Epithelial cell of proximal tubule (primary cell): ENCODE measurements at places on chromosomes 12 and 14. TPM values are rescaled to one million over a fixed set of nuclear protein-coding genes. Genes with fewer than 3 reads are reported as not detected.

- DNase-seq = no peak
Observed at GRCh38 chr14:23530375-23531055, 21.1 kb downstream of the ZFHX2 start.

- no peak for DNase-seq
Observed at GRCh38 chr14:44405011-44405486, 102.0 kb downstream of the FSCB start.

GRCh38 chr14:64040044-64040443 lies 187.2 kb downstream of the SYNE2 start:
- DNase-seq = no peak

Gene ERH
- total RNA-seq = 163 and 166 TPM in 2 replicates

DNA sequence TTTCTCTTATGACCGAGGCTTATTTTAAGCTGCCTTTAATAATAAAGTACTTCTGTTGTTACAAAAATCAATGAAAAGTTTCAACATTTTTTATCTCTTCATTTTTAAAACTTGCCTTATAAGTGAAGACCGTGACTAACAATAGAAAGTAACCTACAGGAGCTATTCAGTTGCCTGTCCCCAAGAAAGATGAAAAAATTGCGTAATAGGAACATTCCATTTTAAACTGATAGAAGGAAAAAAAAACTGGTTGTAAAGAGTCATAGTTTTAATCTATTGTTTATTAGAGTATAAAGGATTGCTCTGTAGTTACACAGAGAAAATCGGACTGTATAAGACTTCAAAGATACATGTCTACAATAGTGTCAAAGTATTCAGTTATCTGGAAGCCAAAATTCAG lies 83.3 kb downstream of the DAAM1 start:
- no peak for DNase-seq

DNA sequence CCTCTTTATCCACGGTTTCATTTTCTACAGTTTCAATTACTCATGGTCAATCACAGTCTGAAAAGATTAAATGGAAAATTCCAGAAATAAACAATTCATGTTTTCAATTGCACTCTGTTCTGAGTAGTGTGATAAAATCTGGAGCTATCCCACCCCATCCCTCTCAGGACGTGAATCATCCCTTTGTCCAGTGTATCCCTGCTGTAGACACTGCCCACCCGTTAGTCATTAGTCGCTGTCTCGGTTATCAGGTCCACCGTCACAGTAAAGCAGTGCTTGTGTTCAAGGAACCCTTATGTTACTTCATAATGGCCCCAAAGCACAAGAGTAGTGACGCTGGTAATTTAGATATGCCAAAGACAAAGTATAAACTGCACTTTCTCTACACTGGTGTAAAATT lies 141.0 kb upstream of the LMNTD1 start:
- DNase-seq = no peak

Gene FLVCR2
- 0.07 and 0.75 TPM in 2 replicates for total RNA-seq

Gene LHX5
- 0.06 TPM in 1 of 2 replicates, not detected in the other for total RNA-seq

Gene OR10A7
- not detected in 2 replicates for total RNA-seq

GRCh38 chr12:93107514-93108312 lies 178.6 kb upstream of the EEA1 start:
- no peak for DNase-seq

Gene ACRBP
- 0.58 TPM in 1 of 2 replicates, not detected in the other for total RNA-seq

DNA sequence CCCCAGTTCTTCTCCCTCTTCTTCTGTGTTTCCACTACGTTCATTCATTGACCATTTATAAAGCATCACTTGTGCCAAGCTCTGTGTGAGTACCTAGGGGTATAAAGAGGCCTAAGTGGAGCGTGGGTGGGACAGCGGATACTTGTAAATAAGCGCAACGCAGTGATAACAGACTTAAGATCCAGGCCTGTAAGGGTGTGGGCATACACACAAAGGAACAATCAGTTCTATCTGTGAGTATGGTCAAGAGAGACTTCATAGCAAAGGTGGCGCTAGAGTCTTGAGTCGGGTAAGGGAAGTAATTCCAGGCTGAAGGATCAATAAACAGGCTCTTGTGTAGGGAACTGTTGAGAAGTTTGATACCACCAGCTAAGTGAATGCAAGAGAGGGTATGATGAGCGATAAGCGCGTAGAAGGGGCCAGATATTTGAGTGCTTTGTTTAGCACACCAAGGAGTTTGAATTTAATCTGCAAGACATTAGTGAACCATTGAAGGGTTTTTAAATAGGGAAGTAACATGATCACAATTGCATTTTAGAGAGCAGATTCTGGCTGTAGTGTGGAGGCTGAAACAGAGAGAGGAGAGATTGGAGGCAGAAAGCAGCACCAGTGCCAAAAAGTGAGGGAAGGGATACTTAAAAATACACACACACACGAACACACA lies 1.0 kb upstream of the GXYLT1 start:
- DNase-seq = no peak

Gene CAPZA3
- total RNA-seq = not detected in 2 replicates

Gene KRT77
- total RNA-seq = not detected in 2 replicates

Gene SMOC1
- 1.3 and 7.4 TPM in 2 replicates for total RNA-seq

GRCh38 chr14:73913256-73913655 lies 26.6 kb downstream of the ZNF410 start:
- DNase-seq = no peak

- DNase-seq = no peak
Observed at GRCh38 chr12:70415987-70416386, 49.9 kb downstream of the KCNMB4 start.

DNA sequence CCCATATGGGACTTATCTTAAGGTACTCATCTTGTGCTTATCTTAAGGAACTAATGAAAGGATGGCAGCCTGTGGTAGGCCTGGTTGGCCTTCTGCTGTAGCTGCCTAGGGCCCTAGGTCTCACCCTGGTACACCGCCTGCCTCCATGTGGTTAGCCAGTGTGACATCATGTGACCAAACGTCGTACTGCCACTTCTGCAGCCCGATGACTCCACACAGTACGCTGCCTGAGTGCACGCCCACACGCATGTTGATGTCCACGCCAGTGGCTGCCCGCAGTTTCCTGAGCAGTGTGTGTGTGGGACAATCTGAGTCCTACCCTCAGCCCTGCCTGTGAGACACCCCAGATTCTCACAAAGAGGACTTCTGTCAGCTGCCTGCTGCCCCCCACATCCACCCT lies 5.1 kb downstream of the ADCY4 start:
- no peak for DNase-seq

Gene APAF1
- 13.9 and 16.6 TPM in 2 replicates for total RNA-seq

Gene SRRM4
- under 0.01 TPM in 1 of 2 replicates, not detected in the other for total RNA-seq

DNA sequence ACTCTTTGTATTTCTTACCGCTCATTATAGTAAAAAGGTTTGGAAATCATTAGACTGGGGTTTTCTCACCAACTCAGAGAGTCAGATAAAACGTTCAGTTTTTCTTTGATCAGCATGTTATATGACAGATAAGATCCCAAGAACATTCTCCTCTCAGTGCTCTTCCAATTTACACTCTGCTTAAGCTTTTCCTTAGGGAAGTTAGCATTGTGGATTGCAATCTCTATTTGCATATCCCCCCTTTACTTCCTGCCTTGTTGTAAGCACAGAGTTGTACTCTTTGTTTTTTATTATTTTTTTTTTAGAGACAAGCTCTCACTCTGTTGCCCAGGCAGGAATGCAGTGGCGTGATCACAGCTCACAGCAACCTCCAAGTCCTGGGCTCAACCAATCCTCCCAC lies 11.4 kb upstream of the CFAP54 start:
- DNase-seq = no peak

GRCh38 chr12:79161249-79161934 lies 296.8 kb downstream of the SYT1 start:
- no peak for DNase-seq

Gene RNU4-1
- under 0.01 TPM in 2 replicates for total RNA-seq
